HCT116 (cell line): ENCODE measurements at places on chromosomes 5 and 9. TPM values are rescaled to one million over a fixed set of nuclear protein-coding genes. Genes with fewer than 3 reads are reported as not detected.

DNA sequence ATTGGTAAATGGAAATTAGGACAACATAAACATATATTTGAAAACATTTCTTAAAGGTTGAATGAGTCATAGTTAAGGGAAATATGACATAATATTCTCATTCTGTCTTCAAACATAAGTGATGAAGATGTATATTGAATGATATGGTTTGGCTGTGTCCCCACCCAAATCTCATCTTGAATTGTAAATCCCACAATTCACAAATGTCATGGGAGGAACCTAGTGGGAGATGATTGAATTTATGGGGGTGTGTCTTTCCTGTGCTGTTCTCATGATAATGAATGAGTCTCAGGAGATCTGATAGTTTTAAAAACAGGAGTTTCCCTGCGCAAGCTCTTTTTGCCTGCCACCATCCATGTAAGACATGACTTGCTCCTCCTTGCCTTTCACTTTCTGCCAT lies 104.4 kb upstream of the MPDZ start:
- no peak for DNase-seq

GRCh38 chr9:133239533-133240090 lies 30.6 kb upstream of the OBP2B start:
- DNase-seq = no peak

Gene RIGI
- total RNA-seq = 5.5 TPM

- DNase-seq = peak; percentile 85
Measured at GRCh38 chr9:133459476-133460404, at the start of gene CACFD1. Gene CACFD1, plus strand, starts transcription at chr9:133459978. Its CDS starts 89 bp downstream, at chr9:133460067.

Gene ELOVL7
- total RNA-seq = 20.0 TPM

DNA sequence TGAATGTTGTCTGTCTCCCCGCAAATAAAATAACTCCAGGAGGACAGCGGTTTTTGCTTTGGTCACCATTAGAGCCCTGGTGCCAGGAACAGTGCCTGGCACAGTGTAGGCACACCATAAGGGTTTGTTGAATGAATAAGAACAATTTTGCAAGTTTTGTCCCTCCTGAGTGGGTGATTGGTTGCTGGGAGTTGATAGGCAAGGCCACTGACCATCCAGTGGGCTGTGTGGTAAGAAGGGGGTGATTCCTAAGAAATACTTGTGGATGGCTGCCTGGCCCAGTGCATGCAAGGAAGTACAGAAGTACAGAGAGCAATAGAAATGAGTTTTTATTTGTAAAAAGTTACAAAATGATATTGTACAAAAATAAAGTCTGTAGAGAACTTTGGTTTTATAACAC lies 27.5 kb downstream of the GDNF start:
- DNase-seq = no peak

- DNase-seq = no peak
Measured at GRCh38 chr5:170307575-170308465, 10.2 kb upstream of the LCP2 start.
